ENCODE measurements at places on chromosomes 12 and 14.

GRCh38 chr14:32998433-32998832, 59.8 kb downstream of the NPAS3 start:
- no peak for DNase-seq

DNA sequence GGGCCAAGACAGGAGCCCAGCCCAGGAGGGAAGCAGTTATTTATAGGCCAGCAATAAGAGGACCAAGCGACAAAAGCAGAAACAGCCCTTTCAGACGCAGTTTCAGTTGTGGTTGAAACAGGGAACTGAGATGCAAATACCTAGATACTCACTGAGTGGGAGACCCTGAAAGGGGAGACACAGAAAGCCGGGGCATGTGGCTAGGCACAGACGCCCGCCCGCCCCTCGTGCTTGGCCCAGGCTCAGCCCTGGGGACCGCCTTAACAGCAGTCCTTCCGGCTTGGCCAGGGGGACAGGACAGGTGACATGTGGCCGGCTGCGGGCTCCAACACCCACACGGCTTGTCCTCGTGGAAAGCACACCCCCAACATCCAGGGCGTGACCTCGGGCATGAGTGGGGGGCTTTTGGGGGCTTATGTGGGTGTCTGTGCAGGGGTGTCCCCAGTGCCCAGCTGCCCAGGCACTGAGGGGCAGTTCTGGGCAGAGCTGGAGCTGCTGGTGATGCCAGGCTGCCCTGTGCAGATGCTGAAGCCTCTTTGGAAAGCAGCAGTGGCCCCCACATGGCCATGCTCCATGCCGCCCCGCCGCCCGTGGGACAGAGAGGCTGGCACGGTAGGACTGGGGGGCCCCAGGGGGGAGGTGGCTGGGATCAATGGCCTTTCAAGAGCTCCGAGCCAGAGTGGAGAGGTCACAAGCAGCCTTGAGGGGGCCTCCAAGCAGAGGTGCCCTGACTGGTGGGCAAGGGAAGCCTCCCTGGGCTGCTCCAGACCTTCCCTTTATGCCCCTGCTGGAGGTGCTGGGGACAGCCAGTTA, 2.1 kb downstream of the PLD4 start:
- no peak for DNase-seq

DNA sequence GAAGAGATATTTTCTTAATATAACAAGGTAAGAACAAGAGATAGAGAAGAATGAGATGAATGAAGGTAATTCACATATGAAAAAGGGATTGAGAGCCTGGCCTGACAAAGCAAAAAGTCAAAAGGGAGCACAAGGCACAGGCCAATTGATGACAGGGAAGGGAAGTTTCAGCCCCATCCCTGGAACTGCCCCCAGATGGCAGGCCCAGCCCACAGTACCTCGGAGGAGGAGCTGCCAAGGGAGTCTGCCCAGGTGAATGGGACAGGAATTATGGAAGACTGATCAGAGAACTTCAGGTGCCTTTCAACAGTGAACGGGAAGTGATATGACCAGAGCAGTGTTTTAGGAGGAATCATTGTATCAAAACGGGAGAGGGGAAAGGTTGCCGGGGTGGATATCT, 15.7 kb downstream of the SNRPF start:
- DNase-seq, result no peak

GRCh38 chr12:98861251-98861650, 216.2 kb downstream of the APAF1 start:
- no peak for DNase-seq

GRCh38 chr12:84159260-84159659, 753.3 kb downstream of the SLC6A15 start:
- no peak for DNase-seq

- DNase-seq, result peak; percentile 10
These were observed 25.7 kb upstream of the LRP1-AS start for GRCh38 chr12:57173089-57173488.

DNA sequence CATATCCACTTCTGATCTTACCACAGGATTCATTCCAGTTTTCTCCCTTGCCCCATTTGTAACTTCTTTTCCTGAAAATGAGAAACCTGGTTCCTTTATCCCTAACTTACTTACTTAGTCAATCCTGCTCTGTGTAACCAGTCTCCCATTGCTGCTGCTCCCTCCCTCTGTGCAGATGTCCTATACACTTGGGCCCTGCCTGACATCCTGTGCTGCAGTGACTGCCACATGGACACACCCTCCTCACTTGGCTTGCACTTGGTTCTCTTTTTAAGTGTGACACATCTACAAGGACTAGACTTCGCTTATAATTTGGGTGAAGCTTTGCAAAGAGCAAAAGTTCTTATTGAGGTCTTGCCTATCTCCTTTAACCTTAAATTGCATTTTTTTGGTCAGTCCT, 51.4 kb downstream of the FGD4 start:
- no peak for DNase-seq

DNA sequence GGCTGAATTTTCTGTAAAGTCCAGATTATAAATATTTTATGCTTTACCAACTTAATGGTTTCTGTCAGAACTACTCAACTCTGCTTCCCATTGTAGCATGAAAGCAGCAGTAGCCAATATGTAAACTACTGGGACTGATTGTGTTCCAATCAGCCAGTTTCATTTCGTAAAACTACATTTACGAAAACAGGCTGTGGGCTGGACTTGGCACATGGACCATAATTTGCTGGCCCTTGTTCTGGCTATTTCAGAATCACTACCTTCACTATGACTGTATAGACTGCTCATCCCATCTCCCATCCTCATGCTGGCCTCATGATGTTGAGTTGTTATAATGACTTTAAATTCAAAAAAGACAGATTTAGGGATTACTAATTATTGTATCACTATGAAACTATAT, 38.7 kb downstream of the FAR2 start:
- no peak for DNase-seq

DNA sequence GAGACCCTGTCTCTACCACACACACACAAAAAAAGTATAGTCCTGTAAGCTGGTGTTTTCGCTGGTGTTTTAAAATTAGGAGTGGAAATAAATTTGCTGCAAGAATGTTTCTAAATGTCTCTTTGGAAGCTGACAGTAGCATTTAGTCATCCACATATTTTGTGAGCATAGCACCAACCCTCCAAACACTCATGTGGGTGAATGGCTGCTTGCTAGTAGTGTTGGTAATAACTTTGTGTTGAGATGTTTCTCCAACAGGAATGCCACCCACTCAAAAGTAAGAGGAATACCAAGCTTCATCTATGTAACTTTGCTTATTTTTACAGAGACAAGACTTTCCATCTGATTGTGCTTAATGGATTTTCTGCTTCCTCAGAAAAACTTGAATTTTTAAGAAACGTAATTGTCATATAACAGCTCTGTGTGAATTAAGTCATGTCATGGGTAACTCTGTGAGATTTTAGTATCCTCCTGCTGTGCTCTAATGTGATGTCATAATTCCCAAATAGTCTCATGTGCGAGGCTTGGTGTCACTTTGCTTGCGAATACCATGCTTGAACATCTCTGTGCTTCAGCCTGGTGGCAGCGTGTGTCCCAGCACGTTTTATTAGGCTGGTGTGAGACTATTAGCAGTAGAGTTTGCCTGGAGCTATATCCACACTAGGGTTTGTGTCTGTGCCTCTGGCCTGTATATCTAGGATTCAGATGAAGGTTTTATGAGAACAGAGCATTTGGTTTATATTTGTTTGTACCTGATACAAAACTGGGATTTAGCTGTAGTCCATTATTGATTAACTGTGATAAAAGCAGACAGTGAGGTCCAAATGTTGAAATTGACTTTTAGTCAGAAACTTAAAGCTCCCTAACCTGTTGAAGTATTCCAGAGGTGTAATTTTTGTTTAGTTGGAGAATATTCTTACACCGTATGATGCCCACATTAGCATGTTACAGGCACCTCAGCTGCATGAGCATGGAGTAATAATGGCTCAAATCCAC, 80.5 kb downstream of the FBXW8 start:
- DNase-seq, result no peak

DNA sequence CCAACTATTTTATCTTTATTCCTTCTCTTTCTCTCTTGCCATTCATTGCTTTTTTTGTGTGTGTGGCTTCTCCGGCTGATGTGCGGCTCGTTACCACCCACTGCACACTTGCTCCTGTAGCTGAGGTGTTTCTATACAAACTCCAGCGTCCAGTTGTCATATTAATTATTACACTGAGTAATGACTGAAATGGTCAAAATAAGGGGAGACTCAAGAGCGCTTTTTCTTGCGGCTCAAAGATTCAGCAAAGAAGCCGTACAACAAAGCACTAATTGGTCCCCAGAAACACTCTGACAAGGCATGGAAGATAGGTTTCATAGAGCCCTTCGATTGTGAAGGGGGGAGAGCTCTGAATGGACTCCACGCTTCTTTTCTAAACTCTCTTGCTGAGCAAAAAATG, 5.6 kb upstream of the ASCL1 start:
- no peak for DNase-seq

- DNase-seq, result peak; percentile 65
These were observed at the start of the genes KLHL42 and MANSC4 for GRCh38 chr12:27779920-27780611. Gene KLHL42 (plus strand): TSS chr12:27780233. CDS start chr12:27780331, 98 bp downstream. Gene MANSC4 (minus strand): TSS chr12:27780236. CDS start chr12:27771276, 8,960 bp downstream.

GRCh38 chr12:96472384-96472783, 17.0 kb upstream of the CFAP54 start:
- DNase-seq, result no peak

- DNase-seq, result peak; percentile 47
These were observed 38.0 kb downstream of the IQSEC3 start for GRCh38 chr12:104551-105081.

DNA sequence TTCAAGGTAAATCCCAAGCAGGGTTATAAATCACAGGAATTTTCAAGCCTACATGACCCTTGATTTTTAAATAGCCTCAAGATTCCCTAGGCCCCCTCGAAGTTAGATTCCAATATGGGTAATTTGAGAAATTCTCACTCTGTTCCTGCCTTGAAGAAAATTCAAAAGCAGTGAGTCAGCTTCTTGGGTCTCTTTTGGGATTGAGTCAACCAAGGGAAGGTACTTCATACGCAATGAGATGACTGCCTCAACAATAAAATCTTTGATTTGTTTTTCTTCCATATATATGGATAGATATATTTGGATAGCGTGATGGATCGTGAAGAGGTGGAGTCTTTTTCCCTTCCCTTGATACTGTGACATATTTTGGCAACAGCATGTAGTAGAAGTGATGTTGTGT, 180.4 kb upstream of the ATP2B1 start:
- DNase-seq, result no peak

GRCh38 chr14:64201296-64201695, 92.9 kb downstream of the ESR2 start:
- DNase-seq, result no peak

DNA sequence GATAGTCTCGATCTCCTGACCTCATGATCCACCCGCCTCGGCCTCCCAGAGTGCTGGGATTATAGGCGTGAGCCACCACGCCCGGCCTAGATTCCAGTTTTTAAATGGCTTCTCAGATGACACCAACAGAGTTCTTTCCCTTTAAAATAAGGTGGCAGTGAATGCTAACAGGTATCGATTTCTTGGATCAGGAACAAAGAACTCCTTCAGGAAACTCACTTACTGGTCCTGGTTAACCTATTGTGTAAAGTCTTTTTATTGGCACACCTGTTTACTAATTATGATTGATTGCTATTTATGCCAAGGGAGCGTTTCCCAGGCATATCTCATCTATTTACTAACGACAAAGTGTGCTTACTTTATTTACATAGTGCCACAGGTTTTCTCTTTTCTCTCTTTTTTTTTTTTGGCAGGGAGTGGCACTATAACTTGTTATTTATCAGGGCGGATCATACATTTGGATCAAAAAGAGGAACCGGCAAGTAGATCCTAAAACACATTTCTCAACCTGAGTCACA, 89.7 kb downstream of the GLT1D1 start:
- DNase-seq, result no peak
